ENCODE measurements at places on chromosomes 16 and 17.

GRCh38 chr16:9135797-9136196 is 44.4 kb downstream of the HAPSTR1 start:
- no peak for DNase-seq

GRCh38 chr17:30271102-30271501 is 20.6 kb downstream of the BLMH start:
- no peak for DNase-seq

- DNase-seq = no peak
Measured at GRCh38 chr16:86994215-86994614, 323.0 kb downstream of the C16orf95 start.

GRCh38 chr16:82769845-82770244 is 143.1 kb downstream of the CDH13 start:
- no peak for DNase-seq

DNA sequence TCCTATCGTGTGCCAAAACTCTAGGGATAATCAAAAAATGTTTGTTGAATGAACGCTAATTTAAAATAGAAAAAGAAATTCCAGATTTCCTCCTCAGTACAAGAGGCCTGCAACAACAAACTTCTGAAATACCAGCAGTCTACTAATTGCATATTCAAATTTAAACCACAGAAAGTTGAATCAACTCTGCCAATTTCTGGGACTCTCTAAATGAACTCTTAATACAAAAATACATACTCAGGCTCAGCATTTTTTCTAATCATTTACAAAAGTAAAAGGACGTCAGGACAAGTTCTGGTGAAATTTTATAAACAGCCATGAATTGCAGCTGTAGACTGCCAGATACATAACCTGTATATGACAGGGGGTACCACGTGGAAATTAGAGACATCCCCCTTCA is 49.0 kb downstream of the KANSL1 start:
- DNase-seq = no peak

DNA sequence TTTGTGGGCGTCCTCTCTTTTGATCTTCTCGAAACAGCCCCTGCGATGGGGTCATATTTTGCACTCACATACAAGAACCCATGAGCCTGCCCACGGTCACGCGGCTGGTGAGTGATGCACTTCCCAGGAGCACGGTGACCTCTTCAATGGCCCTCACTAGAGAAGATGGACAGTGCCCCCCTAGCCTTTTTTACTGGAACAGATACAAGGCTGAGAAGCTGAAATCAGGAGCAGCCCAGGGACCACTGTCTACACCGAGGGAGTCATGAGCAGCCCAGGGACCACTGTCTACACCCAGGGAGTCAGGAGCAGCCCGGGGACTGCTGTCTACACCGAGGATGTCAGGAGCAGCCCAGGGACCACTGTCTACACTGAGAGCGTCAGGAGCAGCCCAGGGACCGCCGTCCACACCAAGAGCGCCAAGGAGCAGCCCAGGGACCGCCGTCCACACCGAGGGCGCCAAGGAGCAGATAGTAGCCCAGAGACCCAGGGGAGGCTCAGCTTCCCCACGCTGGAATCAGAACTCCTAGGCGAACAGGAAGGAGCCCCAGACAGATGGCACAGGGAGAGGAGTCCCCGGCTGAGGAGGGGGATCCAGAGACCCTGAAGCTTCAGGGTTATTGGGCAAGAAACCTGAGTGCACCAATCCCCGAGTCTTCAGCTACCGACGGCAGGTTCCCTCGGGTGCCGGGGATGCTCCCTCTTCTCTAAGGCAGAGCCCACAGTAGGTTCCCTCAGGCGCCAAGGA is 23.7 kb downstream of the ACSF3 start:
- DNase-seq = no peak

- DNase-seq = no peak
Measured at GRCh38 chr17:60656499-60656898, 21.2 kb upstream of the BCAS3 start.

DNA sequence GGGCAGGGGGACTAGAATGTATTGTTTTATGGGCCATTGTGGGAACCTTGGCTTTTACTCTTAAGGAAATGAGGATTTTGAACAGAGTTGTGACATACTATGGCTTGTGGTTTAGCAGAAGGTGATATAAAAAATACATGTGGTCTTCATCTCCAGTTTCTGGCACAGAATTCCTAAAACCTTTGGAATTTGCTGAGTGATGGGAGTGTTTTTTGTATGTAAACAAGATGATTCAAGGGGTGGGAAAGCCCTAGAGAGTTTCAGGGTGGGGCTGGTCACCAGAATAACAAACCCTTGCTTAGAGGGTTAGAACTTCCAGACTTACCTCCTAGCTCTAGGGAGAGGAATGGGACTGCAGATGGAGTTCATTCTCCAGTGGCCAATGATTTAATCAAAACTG is 316.1 kb downstream of the PHKB start:
- DNase-seq = no peak

DNA sequence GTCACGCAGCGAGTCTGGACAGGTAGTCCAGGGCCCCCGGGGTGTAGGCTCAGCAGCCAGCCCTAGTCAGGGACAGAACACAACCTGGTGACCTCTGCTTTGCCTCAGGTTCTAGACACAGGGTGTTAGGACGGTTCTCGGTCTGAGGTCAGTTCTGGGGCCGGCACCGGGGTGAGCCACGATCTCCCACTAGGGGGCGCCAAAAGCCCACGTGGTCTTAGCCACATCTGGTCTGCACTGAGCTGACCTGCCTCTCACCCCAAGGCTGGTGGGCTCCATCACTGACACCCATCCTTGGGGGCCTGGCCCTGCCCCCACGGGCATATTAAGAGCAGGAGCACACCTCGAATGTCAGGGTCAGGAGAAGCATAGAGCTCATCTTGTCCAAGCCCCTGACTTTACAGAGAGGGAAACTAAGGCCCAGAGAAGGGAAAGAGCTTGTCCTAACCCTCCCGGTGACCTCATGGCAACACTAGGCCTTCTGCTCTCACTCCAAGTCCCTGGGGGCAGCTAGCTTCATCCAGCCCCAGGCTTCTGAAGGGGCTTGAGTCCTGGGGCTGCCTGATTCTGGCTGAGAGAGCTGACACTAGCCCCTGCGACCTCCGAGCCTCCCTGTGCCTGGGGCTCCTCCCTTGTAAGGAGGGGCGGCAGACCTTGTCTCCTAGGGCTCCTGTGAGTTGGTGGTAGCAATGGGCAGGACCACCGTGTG is 9.0 kb downstream of the SLC5A10 start:
- DNase-seq = peak; percentile 82

Data from activated T-cell treated with anti-CD3 and anti-CD28 coated beads, Interleukin-2, amount 50 U/mL, for 4 hours (primary cell).